ENCODE measurements at places on chromosomes 3 and 15.
A peak's percentile ranks its signal among the peaks of the same experiment; 100 is the strongest.

GRCh38 chr3:27681249-27681748 is 40.8 kb downstream of the EOMES start:
- peak overlapping the region; percentile 59 for H3K4me3 ChIP-seq
- H3K27ac ChIP-seq, result peak overlapping the region; percentile 17
- no peaks in the 10 kb centered on the region for H3K36me3 ChIP-seq
- DNase-seq, result peak; percentile 34

DNA sequence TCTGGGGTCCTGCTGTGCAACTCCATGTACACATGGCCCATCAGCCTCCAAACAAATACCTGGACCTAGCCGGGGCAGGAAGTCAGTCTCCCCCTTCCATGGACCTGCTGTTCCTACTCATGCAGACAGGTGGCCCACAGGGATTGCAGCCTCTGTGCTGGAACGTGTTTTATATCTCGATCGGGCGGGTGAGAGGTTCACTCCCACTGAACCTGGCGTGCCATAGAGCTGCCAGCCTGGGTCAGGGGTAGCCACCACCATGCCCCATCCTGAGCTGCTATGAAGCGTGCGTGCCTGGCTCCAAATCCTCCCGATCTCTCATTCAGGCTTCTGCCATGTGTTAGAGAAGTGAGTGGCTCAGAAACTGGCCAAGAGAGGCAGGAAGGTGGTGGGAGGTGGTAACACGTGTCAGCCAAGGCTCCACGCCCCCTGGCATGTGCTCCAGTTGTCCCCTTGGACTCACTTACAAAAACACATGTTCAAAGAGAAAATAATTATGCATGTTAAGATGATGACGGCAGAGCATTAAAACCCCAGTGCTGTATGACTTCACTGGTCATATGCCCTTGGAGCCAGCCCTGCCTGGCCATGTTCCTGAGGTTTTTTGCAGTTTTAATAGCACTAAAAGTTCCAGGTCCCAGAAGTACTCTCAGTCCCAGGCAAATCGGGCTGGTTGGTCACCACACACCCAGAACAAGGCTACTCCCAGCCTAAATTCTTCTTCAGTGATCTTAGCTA is 30.6 kb downstream of the CTSH start:
- no peak overlapping the region for H3K4me3 ChIP-seq
- H3K36me3 ChIP-seq, result peaks cover 10% of the 10 kb centered on the region
- H3K27me3 ChIP-seq, result no peaks in the 10 kb centered on the region

GRCh38 chr15:91867581-91868026 is 14.1 kb downstream of the SLCO3A1 start:
- H3K27ac ChIP-seq, result no peak overlapping the region
- no peaks in the 10 kb centered on the region for H3K36me3 ChIP-seq
- H3K4me1 ChIP-seq, result no peaks in the 10 kb centered on the region
- DNase-seq, result no peak
- peaks cover 6% of the 10 kb centered on the region for H3K27me3 ChIP-seq

- H3K4me3 ChIP-seq, result no peak overlapping the region
- peaks cover 7% of the 10 kb centered on the region for H3K27me3 ChIP-seq
- peaks cover 2% of the 10 kb centered on the region for H3K4me1 ChIP-seq
These were observed 742.0 kb upstream of the CCDC54 start for GRCh38 chr3:106635271-106635670.

DNA sequence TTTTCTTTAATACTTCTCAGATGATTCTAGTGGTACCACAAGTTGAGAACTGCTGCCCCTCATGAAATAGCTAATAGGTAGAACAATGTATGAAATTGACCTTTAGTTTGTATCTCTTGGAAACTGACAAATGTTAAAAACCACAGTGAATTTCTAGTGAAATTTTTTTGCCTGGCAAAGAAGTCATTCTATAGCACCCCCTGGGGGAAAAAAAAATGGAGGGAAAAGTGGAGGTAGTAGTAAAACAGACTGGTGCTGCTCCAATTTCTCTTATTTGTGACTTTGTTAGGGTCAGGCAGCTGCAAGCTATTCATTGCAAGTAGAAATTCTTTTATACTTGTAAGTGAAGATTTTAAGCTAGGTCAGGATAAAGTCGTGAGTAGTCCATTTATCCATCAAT is 605.0 kb downstream of the NLGN1 start:
- no peaks in the 10 kb centered on the region for H3K4me1 ChIP-seq
- no peak for DNase-seq
- H3K27ac ChIP-seq, result no peak overlapping the region
- H3K36me3 ChIP-seq, result no peaks in the 10 kb centered on the region

- no peak for DNase-seq
- H3K27ac ChIP-seq, result peak overlapping the region; percentile 89
- H3K27me3 ChIP-seq, result no peaks in the 10 kb centered on the region
- peaks cover 40% of the 10 kb centered on the region for H3K36me3 ChIP-seq
These were observed 48.8 kb downstream of the UBP1 start for GRCh38 chr3:33391255-33391995.

DNA sequence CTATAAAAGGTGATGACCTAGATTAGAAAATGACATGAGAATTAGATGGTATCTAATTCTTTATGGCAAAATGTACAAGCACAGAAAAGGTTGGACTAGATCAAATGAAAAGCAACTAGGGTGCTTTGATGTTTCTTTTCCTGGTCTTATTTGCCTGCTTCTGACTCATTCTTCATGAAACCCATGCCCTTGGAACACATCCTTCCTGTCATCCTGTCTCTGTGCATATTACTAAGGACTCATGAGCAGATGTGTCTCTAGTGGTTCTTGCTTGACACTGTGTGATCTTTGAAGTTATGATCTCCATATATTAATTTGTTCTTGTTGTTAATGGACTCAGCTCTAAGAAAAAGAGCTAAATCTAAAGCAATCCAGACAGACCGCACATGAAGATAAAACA is 314.0 kb downstream of the ERC2 start:
- H3K36me3 ChIP-seq, result no peaks in the 10 kb centered on the region
- H3K27me3 ChIP-seq, result no peaks in the 10 kb centered on the region
- H3K4me3 ChIP-seq, result no peak overlapping the region
- H3K4me1 ChIP-seq, result peaks cover 8% of the 10 kb centered on the region
- DNase-seq, result no peak
- no peak overlapping the region for H3K27ac ChIP-seq

- no peaks in the 10 kb centered on the region for H3K36me3 ChIP-seq
- no peak overlapping the region for H3K27ac ChIP-seq
- H3K27me3 ChIP-seq, result no peaks in the 10 kb centered on the region
- H3K4me1 ChIP-seq, result no peaks in the 10 kb centered on the region
- DNase-seq, result no peak
- no peak overlapping the region for H3K4me3 ChIP-seq
These were observed 1324.6 kb downstream of the NSUN3 start for GRCh38 chr3:95387242-95388021.

All from memory B cell (primary cell).